ENCODE measurements at places on chromosomes 11 and 22.

GRCh38 chr11:4095509-4096230 lies 1.1 kb downstream of the RRM1 start:
- DNase-seq = no peak

DNA sequence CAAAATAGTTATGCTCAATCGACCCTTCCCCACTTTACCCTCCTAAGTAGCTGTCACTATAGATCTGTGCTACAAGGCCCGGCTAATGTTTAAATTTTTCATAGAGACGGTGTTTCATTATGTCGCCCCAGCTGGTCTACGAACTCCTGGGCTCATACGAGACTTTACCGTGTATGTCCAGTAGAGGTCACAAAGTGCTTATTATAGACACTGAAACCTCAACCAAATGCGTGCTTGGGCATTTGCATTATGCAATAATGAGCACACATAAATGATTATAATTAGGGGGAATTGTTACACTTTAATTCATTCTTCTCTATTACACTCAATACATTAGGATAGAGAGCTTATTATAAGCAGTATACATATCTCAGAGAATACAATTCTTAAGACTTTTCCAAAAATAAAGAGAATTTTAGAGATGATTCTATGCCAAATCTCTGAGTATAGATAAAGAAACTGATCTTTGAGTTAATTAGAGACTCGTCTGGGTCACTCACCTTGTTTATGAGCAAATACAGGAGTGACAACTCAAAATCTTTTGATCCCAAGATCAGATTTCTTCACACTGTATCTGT lies 12.5 kb upstream of the MRPL16 start:
- DNase-seq = no peak

DNA sequence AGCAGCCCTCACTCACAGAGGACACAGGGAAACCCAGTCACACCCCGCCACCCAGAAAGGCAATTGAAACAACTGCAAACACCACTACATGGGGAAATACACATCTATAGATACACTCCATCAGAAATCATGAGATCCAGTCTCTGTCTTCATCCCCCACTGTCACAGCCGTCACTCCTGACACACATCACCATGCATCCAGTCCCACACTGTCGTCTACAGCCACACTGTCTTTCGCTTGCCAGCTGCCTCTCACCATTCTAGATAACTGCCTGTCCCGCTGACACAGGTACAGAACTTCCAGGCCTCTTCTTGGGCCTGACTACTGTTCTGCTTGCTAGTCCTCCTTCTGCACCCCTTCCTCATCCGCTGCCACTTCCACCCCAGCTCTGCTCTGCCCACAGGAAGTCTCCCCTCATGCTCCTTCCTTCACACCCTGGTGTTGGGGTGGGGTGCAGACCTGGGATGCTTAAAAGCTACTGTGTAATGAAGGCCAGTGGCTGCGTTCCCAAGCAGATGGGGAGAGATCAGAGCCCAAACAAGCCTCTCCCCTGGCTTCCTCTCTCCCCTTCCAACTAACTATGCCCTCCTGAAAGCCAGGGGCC lies 42.6 kb downstream of the SLC22A12 start:
- no peak for DNase-seq

DNA sequence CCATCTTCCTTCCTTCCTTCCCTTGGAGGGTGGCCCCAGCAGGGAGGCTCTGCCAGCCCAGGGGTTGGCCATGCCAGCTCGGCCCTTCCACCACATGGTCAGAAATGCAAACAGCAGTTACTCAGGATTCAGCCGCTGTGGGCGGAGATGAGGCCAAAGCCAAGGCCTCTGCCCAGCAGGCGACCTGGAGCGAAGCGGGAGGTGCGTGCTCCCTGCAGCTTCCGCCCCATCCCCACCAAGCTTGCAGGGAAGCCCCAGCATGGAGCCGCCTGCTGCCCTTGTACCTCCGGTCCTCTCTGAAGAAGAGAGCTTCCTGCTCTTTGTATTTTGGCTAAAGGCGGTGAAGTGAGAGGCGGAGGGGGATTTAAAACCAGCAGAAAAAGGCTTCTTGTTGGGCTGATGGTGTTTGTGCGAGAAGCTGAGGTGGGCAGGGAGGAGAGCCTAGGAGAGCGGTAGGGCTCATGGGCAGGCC lies 50.4 kb downstream of the ANO1 start:
- DNase-seq = no peak
